NCI-H774 (cell line): ENCODE measurements at places on chromosomes 4 and X.

- no peak for DNase-seq
Observed at GRCh38 chrX:32562261-32562660, 649.1 kb downstream of the DMD start.

DNA sequence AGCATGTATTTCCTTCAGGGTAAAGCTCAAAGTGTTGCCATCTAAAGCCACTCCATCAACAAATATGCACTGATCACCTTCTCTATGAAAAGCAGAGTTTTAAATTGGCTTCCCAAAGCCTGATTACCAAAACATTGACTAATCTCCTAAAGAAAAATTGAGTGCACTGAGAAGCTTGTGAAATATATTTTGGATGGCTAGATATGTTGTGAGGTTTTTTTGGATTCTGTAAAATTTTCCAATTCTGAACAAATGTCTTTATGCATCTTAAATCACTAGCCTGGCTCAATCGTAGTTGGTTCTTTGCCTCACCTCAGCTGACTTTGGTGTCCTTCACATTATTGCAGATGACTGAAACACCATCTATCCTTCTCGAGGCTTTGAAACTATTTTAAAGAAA lies 14.9 kb upstream of the EXOSC9 start:
- DNase-seq: no peak

- no peak for DNase-seq
Observed at GRCh38 chr4:2245787-2246275, 3.9 kb upstream of the HAUS3 start.

GRCh38 chrX:53678667-53679066 lies 7.9 kb downstream of the HUWE1 start:
- DNase-seq: no peak

GRCh38 chr4:173794662-173795061 lies 264.6 kb upstream of the HAND2 start:
- DNase-seq: no peak

DNA sequence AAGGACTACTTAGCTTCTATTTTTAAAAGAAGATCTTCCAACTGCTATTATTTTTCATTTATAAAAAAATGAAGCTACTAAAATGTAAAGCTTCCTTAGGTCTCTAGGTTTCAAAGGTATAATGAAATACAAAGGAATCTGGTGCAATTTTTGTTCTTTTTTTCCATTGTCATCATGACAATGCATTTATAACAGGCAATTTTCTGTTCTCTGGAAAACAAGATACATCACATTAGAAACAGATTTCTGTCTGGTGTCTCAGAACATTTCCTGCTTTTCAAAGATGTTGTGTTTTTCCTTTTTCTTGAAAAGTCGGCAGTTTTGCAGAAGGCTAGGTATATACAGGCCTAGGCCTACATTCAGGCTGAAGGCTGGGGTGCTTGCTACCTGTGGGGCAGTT lies 63.6 kb upstream of the ATP8A1 start:
- no peak for DNase-seq

DNA sequence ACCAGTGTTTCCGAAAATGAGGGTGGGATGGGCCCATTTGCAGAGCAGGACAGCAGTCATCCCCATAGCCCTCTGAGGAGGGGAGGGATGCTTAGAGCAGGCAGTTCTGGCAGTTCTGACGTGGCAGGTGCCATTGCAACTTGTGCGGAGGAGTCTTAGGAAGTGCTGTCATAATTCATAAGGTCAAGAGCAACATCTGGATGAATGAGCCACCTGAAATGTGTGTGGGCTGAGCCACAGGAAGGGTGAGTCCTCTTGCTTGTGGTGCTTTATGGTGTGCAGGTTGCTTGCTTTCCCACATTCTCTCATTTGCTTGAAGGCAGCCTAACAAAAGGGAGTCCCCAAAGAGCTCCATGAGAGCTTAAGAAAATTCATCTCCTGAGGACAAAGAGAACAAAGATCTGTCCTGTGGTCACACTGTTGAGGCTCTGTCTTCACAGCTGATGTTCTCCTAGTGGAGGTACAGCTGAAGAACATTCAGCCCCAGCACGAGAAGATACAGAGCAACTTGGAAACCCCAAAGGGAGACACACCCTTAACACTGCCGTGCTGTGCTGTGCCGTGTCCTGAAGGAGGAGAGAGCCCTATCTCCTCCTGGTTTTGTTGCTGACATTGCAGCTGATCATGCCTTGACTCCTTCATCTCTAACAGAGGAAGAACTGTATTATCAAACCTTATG lies 60.3 kb downstream of the DLG3 start:
- no peak for DNase-seq

GRCh38 chrX:147749308-147749707 lies 162.4 kb upstream of the FMR1 start:
- no peak for DNase-seq

- DNase-seq: no peak
Observed at GRCh38 chr4:159414305-159414704, 311.4 kb downstream of the RAPGEF2 start.

GRCh38 chr4:183814461-183814860 lies 90.6 kb upstream of the STOX2 start:
- DNase-seq: no peak

GRCh38 chr4:135731682-135732081 lies 1530.1 kb upstream of the PABPC4L start:
- DNase-seq: no peak

DNA sequence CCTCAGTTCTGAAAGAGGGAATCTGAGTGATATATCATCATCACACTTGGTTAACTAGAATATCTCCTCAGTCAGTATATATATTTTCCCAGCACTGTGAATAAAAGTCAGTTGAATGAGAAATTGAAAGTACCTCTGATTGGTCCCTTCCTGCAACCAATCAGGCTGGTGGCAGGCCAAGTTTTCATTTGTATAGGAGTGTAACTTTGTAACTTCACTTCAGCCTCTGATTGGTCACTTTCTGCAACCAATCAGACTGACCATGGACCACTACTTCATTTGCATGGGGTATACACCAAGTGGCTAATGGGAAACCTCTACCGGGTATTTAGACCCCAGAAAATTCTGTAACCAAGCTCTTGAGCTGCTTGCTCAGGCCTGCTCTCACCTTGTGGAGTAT lies 2.0 kb upstream of the PGK1 start:
- no peak for DNase-seq

- DNase-seq: peak; percentile 6
Observed at GRCh38 chr4:6372649-6373525, 99.5 kb downstream of the PPP2R2C start.

DNA sequence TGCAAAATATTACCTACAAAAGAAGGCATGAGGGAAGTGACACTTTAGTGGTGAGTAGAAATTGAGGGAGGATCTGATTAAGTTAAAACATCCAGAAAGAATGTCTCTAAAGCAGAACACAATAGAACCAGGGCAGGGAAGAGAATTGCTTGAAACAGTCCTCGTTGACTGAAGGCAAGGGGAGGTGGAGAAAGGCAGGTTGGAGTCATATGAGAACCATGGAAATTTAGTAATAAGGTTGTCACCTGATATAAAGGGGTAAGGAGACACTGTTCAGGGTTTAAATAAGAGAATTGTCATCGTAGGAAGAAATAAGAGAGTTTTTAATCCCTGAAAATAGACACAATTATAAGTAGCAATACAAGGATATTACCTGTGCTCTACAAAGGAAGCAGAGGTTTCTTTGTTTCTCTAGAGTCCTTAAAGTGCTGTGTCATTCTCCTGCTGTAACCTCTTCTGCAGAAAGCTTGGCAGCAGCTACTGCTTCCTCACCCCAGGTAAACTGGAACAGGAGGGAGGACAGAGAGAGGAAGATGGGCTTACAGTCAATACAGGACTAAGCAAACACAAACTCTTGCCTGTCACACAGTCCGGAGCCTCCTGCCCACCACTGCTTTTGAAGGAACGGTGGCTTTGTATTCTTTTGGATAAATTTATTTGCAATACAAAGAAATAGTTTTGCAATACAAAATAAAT lies 258.4 kb downstream of the PPARGC1A start:
- no peak for DNase-seq

GRCh38 chr4:2938906-2939305 lies 24.3 kb downstream of the NOP14 start:
- no peak for DNase-seq

DNA sequence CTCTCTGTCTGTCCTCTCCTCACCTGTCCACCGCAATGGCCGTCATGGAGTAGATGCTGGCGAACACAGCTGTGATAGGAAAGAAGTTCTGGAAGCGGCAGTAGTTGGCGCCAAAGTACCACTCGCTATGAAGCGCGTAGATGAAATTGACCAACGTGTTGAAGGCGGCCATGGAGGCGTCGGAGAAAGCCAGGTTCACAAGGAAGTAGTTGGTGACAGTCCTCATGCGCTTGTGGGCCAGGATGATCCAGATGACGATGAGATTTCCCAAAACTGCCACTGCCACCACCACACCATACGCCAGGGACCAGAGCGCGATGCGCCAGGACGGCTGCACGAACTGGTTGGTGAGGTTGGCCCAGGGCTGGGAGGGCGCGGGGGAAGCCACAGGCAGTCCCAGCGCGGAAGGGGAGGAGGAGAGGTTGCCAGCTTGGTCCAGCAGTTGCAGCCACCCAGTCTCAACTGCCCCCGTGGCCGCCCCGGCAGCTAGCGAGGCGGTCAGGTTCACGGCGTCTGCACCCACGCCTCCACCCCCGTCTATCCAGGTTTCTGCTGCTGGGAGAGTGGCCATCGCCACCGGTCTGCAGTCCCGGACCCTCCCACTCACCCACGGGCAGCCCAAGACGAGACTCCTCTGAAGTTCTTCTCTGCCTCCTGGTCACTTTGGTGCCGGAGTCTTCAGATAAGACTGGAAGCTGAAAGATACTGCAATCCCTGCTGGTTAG lies 518 bp downstream of the TACR3 start:
- DNase-seq: no peak

DNA sequence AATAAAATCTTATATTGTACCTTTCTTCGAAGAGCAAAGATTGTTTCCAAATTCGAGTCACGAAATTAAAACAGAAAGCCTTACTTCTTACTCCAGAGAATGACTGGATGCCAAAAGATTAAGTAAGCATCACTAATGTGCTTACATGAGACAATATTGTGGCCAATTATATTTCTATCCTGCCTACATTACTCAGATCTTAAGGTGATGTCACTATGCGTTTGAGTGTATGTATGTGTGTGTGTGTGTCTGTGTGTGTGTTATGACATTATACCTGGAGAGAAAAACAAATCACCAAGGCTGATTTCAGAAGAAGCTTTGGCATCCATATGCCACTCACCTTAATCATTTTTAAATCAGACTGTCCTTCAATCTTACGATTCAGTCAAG lies 556.3 kb downstream of the PPARGC1A start:
- no peak for DNase-seq

DNA sequence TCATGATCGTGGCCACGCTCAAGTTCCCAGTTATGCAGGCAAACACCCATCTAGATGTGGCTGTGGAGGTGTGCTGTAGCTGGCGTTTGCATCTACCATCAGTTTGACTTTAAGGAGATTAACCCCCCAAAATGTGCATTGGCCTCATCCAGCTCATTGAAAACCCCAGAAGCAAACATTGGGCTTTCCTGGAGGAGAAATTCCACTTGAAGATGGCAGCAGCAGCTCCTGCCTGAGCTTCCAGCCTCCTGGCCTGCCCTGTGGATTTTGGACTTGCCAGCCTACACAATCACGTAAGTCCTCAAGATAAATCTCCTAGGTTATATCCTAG lies 30.2 kb upstream of the SLC25A6 start:
- no peak for DNase-seq

- peak; percentile 64 for DNase-seq
Observed at GRCh38 chr4:18593297-18594002, 571.9 kb upstream of the LCORL start.

DNA sequence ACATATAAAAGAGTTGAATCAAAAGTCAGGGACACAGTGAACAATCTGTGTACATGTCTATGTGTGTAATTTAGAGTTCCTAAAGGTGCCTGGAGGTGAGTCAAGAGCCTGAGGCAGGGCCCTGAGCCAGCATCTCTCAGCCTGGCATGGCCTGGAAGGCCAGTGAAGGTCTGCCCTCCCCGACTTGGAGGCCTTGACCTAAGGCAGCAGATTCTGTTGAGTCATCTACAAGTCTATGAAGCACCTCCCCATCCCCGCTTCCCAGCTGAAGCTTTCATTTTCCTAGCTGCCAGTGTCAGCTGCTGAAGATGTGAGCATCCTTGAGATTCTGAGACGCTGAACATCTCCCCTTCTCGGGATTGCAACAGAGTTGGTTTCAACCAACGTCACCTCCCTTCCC lies 583.9 kb downstream of the BCOR start:
- no peak for DNase-seq

DNA sequence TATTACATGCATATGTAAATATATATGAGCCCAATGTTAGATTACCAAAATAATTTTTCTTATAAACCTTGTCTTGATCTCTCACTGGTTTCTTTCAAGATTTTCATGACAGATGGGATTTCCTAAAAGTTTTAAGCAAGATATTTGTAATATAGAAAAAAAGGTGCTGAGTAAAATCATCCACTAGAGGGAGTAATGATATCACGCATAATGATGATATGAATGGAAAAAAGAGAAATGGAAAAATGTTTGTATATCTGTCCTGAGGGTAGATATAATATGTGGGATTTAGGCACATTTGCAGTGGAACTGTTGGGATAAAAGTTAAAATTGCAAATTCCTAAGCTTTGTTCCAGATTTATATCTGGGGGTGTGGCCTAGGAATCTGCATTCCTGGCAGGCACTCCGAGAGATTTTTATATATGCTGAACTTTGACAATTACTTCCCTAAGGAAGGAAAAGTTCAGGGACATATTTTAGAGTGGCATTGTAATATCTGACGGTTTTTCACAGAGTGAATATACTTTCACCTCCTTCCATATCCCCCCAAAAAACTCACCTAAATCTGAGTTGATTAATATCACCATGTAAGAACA lies 60.5 kb downstream of the TMA16 start:
- no peak for DNase-seq

- no peak for DNase-seq
Observed at GRCh38 chrX:107674480-107675364, 46.4 kb downstream of the PRPS1 start.

DNA sequence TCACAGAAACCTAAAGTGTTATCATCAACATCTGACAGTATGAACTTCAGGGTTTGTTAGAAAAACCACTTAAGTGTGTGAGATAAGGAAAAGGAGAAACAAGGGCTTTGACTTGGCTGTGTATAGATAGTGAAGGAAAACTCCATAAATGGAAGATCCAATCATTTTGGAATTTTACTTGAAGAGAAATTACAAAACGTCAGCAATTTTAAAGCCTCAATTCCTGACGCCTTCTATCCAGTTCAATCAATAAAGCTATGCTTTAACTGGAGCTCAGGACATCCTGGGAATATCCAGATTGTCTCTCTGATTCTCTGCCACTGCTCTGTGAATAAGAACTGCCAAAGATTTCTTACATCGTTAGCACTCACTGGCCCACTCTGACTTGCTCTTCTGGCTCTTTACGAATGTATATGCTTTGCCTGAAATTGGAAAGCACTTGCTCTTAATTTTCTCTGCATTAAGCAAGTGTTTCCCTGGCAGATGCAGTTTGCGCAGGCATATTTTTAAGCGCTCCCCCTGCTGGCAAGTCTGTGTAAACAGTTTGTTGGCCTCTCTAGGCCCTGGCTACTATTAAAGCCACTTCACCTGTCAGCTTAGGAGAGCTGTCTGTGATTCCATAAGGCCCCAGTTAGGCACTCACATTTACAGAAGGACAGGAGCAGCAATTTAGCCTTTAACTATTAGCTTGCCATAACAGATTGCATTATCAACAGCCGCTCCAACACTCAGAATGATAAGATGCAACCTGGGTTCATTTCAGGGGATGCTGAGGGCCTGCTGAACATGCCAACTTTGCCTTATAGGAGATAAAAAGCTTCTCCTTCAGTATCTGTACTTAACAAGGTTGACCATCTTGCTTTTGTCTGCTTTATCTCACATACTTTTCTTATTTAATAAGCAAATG lies 251.4 kb upstream of the DDX53 start:
- peak; percentile 58 for DNase-seq
